Stimulated activated CD8-positive, alpha-beta memory T cell treated with anti-CD3 and anti-CD28 coated beads, Interleukin-7, amount 100 ng/mL, for 4 hours (primary cell): ENCODE measurements at places on chromosomes 4 and X.

DNA sequence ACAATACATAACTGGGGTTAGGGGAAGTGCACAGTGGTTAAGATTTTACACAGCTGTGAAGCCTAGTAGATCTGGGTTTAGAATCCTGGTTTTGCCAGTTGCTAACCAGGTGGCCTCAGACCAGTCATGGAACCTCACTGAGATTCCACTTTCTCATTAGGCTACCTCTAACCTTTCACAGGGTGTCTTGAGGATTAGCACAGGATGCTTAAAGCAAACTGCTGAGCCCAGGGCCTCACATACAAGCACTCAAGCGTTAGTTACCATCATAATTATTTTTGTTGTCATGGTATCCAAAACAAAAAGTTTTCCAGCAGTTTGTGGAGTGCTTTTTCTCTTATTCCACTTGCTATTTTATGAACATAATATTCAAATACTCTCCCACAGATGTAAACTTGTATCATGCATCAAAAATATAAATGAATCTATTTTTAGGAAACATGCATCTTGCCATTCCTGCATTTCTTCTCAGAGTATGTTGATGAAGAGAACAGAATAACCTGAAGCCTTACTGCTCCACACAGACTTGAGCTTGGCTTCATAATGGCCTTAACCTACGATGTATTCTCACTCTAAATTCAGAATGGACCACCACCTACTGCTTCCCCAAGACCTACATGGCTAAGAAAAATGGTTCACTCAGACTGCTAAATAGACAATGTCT, 12.6 kb downstream of the AP1S2 start:
- no peak for DNase-seq

DNA sequence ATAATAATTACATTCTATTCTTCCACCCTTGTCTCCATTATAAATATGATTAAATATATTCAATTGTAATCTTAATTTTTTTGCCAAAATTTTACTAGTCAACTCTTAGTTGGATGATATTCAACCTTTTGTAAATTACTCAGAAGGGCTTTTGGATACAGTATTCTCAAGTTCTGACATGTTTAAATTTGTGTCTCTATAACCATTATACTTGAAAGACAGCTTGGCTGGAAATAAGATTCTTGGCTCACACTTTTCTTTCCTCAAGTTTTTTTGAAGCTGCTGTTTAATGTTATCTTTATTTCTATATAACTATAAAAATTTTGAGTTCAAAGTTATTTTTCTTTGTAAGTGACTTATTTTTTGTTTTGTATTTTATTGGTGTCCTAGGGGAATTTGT, 214.4 kb downstream of the ARAP2 start:
- DNase-seq, result no peak

- no peak for DNase-seq
These were observed 69.6 kb downstream of the NOCT start for GRCh38 chr4:139085141-139085540.

DNA sequence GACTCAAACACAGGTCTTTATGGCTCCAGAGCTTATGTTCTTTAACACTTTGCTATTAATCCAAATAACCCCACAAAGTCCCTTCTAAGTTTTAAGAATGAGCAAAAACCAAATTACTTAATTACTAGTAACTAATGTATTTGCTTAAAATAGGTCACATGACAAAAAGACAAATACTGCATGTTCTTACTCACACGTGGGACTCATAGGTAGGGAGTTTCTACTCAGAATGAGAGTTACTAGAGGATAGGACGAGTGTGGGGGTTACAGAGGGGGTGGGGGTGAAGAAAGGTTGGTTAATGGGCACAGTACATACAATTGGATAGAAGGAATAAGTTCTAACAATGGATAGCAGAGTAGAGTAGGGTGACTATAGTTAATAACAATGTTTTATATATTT, 5.8 kb downstream of the RPS6KA3 start:
- DNase-seq, result no peak

GRCh38 chr4:55249476-55249875, 96.6 kb upstream of the SRD5A3 start:
- no peak for DNase-seq

DNA sequence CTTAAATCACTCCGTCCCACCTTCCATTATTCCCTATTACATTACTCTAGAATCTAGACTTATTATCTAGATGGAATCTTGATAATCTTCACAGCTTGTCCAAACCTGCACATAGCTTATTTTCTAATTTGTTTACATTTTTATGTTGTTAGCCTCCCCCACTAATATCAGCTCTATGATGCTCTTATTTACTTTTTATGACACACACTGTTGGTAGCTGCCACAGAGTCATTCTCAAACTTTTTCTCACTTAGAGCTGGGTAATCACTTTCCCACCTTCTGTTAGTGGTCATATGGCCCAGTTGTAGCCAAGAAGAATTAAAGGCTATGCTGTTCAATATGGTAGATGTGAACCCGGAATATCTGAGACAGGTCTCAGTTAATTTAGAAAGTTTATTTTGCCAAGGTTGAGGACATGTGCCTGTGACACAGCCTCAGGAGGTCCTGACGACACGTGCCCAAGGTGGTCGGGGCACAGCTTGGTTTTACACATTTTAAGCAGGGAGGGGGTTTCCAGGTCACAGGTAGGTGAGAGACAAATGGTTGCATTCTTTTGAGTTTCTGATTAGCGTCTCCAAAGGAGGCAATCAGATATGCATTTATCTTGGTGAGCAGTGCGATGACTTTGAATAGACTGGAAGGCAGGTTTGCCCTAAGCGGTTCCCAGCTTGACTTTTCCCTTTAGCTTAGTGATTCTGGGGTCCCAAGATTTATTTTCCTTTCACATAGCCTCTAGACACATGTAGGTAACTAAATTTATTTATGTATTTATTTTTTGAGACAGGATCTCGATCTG, 7.0 kb upstream of the ADGRA3 start:
- no peak for DNase-seq

DNA sequence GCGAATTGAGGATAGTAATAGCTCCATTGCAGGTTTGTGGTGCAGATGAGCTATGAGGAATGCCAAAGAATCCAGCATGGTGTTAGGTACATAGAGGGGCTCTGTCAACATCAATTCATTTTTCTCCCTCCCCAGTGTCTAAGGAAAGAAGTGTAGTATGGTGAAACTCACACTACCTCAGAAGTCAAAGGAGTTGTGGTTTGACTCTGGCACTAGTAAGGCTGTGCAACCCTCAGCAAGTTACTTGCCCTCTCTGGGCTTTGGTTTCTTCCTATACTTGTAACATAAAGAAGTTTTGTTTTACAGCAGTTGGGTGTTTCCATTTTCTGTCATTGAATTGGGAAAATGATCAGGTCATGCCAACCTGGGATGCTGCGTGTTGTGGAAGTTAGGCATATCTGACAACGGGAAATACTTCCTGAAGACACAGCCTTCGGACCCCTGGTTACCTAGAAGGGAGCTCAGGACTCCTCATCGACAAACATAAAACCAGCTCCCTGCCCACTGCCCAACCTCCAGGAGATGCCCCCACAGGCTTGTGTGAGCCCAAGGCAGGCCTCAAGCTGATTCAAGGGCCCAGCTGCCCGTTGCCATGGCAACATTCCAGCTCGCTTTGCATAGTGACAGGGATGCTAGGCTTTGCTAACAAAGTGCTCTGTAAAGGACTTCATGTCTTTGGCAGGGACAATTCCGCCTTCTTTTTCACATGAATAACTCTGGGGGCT, 71.4 kb downstream of the RTL5 start:
- no peak for DNase-seq

GRCh38 chrX:78573630-78574029, 85.5 kb downstream of the RTL3 start:
- no peak for DNase-seq

DNA sequence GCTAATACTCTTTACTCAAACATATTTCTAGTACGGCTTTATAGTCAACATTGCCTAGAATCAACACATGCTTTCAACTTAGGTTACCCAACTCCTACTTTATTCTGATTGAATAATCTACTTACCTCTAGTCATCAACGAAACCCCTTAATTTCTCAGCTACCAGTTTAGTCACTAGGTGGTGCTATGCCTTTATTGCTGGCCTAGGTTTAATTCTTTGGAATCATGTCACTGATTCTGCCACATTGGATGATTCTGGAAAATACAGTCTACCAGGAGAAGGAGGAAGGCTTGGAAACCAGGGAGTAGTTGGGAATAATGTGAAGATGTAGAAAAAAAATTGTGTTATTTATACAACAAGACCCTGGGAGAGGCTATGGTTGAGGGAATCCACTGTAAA, 167.7 kb downstream of the DCAF12L2 start:
- no peak for DNase-seq

DNA sequence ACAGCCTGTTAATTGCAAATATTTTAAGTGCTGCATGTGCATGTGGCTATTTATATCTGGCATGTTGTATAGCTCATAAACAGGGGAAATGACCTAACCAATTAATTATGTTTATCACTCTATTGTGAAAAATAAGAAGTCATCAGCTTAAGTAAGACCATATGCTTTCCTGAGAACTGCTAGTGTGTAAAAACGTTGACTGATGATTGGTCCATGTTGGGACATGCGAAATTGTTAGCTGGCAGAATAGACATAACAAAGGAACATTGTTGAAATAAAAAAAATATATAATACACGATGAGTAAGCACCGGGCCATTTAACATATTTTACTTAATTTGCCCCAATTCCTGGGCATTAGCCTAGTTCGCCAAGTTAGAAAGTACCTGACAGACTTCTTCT, 207.5 kb downstream of the ANK2 start:
- no peak for DNase-seq

DNA sequence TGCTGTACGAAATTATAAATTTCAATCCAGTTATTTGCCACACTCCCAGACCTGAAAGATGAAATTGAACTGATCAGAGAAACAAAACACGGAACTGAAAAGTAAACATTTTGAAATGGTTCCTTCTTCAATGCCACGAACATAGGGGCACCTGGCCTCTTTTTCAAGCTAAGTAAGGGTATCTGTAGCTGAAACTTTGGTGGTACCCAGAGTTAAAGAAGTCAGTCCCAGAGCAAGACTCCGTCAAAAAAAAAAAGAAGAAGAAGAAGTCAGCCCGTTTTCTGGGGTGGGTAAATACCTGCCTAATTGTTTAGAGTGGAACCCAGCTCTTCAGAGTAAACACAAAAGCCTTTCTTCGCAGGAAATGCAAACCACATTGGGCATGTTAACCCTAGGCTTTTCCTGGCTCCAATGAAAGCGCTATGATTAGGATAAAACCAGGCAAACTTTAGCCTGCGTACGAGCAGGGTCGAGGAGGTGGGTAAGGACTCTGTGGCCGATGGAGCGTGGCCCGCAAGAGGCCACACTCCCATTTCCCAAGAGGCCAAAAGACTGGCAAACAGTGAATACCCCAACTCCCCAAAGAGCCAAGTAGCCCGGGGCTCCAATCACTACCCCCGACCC, 1.3 kb downstream of the ANTXR2 start:
- DNase-seq, result no peak

DNA sequence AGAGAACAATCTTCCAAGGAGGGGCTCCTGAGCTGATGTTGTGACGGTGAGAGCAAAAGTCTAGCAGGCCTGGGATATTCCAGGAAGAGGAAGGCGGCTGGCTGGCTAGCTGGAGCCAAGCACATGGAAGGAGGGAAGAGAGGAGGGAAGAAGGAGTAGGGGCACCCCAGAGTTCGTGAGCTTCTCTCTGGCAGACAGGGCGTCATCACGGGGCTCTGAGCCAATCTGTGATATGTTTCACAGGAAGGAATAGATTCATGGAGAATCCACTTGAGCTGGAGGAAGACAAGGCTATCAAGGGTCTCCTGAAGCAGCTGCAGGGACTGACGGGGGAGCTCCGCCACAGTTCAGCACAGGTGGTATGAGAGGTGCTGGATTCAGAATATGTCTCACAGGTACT, 73.6 kb downstream of the DHRSX start:
- DNase-seq, result no peak

DNA sequence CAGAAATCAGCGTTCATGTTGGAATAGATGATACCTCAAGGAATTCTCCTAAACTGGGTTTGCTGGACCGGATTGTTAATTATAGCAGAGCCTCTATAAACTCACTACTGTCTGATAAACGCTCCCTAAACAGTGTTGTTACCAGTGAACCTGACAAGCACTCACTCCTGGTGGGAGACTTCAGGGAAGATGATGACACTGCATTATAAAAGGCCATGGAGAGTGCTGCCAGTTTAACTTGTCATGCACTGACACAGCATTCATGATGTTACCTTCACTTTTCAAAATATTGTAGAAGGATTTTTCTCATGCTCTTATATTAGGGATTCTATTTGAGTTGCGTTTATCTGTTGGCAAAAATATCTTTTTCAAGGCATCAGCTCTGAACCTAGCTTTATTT, 57.7 kb upstream of the PGK1 start:
- DNase-seq, result no peak

DNA sequence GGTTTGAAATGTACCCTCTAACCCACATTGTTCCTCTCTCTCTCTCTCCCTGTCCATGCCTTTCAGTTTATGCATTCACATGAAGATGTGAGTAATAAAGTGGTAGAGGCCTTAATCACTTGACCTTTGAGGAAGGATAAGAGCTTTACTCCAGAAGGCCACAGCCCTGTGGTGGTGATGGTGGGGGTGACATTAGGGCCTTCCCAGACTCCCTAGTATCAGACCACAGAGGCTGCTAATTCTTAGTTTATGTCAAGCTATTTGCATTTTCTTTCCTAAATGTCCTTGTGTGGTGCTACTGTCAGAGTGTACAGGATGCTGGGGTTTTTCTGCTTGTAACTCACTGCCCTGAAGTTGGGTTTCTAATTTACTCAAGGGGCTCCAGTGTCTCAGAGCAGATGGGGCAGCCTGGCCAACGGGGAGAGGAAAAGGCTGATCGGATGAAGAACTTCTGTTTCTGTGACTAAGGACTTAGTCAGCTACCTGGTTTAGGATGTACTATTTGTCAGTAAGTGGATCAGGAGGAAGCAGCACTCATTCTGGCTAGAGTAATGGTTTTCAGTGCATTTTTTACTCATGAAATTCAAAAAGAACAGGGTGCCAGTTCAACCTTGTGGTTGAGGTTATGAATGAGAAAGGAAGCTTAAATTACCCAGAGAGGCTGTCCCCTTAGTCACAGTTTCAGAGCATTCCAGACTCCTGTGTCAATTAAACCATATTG, 509.6 kb upstream of the DIPK2B start:
- DNase-seq, result peak; percentile 8

GRCh38 chr4:143337600-143338287, 1.1 kb downstream of the GAB1 start:
- DNase-seq, result no peak

- no peak for DNase-seq
These were observed 96.3 kb downstream of the MAML3 start for GRCh38 chr4:140057701-140058100.

GRCh38 chr4:142984871-142985585, 138.9 kb upstream of the INPP4B start:
- no peak for DNase-seq

DNA sequence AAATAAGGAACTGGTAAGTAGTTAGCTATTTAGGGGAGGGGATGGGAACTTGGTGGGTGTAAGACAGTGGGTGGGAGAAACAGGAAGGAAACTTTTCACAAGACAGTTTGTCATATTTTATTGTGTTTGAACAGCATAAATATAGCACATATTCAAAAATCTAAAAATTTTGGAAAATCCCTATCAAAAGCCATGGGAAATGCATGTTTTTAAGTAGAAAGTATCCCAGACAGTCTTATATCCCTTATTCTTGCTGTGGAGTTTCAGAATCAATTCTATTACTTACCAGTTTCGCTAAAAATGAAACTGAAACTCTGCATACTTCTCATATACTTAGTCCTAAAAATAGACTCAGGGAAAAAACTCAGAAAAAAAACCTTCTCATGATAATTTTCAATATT, 22.3 kb upstream of the RASGEF1B start:
- DNase-seq, result no peak

- DNase-seq, result no peak
These were observed 32.2 kb downstream of the NFXL1 start for GRCh38 chr4:47882228-47882627.

- DNase-seq, result no peak
These were observed 7.7 kb upstream of the GABRE start for GRCh38 chrX:151982222-151982621.
